Osteoblast (primary cell): ENCODE measurements at places on chromosomes 11 and 22. TPM values are rescaled to one million over a fixed set of nuclear protein-coding genes. Genes with fewer than 3 reads are reported as not detected.

GRCh38 chr11:67364169-67364568, 9.2 kb downstream of the CLCF1 start:
- DNase-seq, result peak; percentile 53

DNA sequence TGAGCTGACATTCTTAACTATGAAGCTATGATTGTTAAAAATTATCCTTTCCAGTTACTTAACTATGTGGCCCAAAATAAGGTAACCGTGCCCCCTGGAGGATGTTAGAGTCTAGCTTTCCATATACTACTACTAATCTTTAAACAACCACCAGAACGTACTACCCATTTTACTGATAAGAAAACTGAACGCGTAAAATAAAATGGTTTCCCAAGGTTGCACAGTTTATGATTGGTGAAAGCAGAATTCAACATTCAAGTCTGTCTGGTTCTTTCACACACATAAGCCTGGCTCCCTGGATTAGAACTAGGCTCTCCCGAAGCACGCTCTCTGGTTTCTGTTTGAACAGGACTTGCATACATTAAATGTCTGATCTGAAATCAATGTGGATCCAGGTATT, 437.8 kb upstream of the CCDC90B start:
- DNase-seq, result peak; percentile 32

The OR51B2 gene
- not detected in 2 replicates for total RNA-seq

The MS4A6E gene
- not detected in 2 replicates for total RNA-seq

DNA sequence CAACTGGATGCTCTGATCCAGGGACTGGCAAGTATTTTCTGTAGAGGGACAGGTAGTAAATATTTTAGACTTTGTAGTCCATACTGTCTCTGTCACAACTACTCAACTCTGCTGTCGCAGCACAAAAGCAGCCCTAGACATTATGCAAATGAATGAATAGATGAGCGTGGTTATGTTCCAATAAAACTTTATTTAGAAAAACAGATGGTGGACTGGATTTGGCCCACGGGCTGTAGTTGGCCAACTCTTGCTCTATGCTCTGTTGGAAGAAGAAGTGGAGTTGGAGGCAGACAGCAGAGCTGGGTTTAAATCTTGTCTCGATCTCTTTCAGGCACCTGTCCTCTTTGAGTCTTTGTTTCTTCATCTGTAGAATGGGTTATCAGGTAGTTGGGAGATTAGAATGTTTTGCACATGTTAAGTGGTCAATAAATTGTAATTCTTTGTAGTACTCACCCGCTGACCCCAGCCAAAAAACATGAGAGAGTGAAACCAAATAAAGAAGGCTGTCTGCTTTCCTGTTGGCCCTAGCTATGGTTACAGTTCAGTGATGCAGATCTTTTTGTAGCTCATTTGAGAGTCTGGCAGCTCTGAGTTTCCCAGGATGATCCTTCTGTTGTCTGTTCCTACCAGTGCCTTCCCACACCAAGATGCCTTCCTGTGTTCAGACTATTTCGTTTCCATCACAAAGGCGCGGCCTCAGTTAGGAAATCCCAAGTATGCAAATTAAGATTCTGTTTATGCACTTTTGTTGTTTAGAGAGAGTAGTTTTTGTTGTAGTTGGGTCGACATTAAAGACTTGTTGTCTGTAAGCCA, 198.1 kb upstream of the SEZ6L start:
- no peak for DNase-seq

- no peak for DNase-seq
Observed at GRCh38 chr11:99937330-99937729, 749.8 kb upstream of the ARHGAP42 start.

DNA sequence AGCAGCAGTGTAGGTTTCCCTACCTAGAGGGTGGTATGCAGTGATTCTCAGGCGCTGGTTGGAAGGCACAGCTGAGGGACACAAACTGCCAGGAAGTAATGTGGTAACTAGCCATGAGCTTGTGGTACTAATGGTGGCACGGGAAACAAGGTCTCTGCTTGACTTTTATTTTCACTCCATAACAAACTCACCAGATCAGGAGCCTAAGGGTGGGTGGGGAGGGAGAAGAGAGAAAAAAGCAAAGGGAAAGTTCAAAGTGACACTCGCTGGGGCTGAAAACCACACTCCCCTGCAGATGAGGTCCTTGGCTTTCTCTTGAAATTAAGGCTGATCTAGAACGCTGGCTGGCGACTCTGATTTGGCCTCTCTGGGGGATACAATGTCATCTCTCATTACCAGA, 22.0 kb downstream of the TRAF6 start:
- DNase-seq, result no peak

DNA sequence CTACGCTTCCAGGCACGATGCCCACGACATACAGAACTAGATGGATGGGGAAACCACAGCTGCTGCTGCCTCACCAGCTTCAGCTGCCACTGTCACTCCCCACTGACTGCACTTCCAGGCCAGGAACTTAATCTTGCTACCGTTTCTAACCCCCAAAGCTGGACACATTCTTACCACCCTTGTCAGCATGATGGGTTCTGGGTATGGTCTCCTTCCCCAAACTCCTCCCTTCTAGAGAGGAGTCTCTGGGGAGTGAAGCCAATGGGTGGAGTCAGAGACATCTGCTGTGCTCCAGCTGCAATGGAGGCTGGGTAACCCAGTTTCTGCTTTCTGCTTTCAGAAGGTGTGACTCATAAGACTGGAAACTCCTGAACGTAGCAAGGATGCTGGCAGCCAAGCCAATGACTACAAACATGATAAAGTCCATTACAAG, 87.0 kb upstream of the THY1 start:
- peak; percentile 99 for DNase-seq

The MS4A6A gene
- total RNA-seq, result under 0.01 TPM in 1 of 2 replicates, not detected in the other

The P2RY6 gene
- 0.72 and 1.8 TPM in 2 replicates for total RNA-seq

The DDTL gene
- 1.8 TPM in 2 replicates for total RNA-seq

The HORMAD2 gene
- under 0.01 TPM in 2 replicates for total RNA-seq

DNA sequence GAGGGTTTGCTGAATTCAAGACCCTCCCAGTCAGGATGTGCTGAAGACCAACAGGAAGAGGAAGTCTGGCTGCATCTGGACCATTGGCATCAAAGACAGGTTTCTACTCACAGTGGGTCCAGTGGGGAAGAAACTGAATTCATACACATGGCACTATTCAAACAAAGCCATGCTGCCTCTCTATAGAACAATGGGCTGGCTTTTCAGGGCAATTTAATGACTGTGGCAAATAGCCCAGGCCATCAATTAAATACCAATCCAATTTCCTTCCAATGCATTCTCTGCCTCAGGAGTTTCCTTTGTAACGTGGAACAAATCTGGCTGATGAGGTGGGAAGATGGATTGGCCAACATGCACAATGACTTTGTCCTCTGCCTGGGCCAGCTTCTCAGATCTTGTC, 98.6 kb downstream of the SEZ6L start:
- DNase-seq, result no peak

The LUZP2 gene
- total RNA-seq, result not detected in 2 replicates

GRCh38 chr11:107719557-107720302, 7.9 kb upstream of the SLN start:
- no peak for DNase-seq

- peak; percentile 88 for DNase-seq
Observed at GRCh38 chr11:45155058-45155551, 8.7 kb downstream of the PRDM11 start.

DNA sequence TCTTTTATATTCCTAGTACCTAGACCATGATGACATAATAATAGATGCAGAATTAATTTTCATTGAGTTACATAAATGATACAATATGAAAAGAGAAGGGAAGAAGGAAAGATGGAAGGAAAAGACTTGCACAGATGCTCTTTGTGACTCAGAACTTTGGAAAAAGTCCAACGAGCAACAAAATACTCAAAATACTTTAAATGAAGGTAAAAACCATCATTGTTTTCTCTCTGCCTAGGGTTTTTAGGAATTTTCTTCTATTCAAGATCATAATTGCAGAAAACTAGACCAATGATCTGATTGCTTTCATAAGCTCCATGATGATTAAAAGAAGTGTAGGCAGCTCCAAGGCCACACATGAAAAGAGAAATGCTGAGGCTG, 276.9 kb downstream of the KIRREL3 start:
- no peak for DNase-seq

The OR52E8 gene
- 0.36 TPM in 1 of 2 replicates, not detected in the other for total RNA-seq

- DNase-seq, result peak; percentile 92
Observed at GRCh38 chr22:23305922-23306374, 125.6 kb downstream of the BCR start.

DNA sequence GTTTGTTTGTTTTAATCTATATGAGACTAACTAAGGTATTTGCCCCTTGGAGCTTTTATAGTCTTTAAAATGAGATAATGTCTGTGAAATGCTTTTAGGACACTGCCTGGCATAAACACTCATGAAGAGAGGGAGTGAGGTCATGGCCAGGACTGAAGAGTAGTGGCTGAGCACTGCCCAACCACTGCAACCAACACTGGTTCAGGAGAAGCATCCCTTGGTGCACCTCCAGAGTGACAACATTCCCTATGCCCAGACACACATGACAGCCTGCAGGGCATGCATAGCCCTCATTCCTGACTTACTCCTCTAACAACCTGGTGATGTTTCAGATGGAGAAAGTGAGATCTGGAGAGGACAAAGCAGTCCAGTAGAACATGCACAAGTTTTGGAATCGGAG, 36.1 kb downstream of the ME3 start:
- DNase-seq, result no peak

The ADAMTS8 gene
- total RNA-seq, result under 0.01 TPM in 1 of 2 replicates, not detected in the other

GRCh38 chr22:28477556-28477955, 202.1 kb downstream of the TTC28 start:
- DNase-seq, result no peak
